ENCODE measurements at places on chromosomes 12 and 14.

GRCh38 chr12:12682284-12682683 is 13.7 kb downstream of the GPR19 start:
- no peaks in the 10 kb centered on the region for H3K36me3 ChIP-seq
- no peaks in the 10 kb centered on the region for H3K4me1 ChIP-seq
- no peaks in the 10 kb centered on the region for H3K27me3 ChIP-seq
- H3K27ac ChIP-seq, result no peak overlapping the region
- no peak overlapping the region for H3K4me3 ChIP-seq
- DNase-seq, result no peak

- no peak overlapping the region for H3K4me3 ChIP-seq
- H3K27ac ChIP-seq, result no peak overlapping the region
- H3K27me3 ChIP-seq, result no peaks in the 10 kb centered on the region
Observed at GRCh38 chr14:36553656-36554260, 28.7 kb downstream of the NKX2-8 start.

GRCh38 chr14:73272393-73272792 is 35.1 kb downstream of the PAPLN start:
- H3K27me3 ChIP-seq, result no peaks in the 10 kb centered on the region
- peaks cover 27% of the 10 kb centered on the region for H3K36me3 ChIP-seq
- no peak overlapping the region for H3K27ac ChIP-seq
- H3K4me1 ChIP-seq, result peaks cover 7% of the 10 kb centered on the region

GRCh38 chr12:124667506-124668326 is 100.3 kb upstream of the NCOR2 start:
- H3K27ac ChIP-seq, result no peak overlapping the region
- no peaks in the 10 kb centered on the region for H3K27me3 ChIP-seq
- no peaks in the 10 kb centered on the region for H3K4me1 ChIP-seq
- H3K4me3 ChIP-seq, result no peak overlapping the region
- H3K36me3 ChIP-seq, result no peaks in the 10 kb centered on the region

DNA sequence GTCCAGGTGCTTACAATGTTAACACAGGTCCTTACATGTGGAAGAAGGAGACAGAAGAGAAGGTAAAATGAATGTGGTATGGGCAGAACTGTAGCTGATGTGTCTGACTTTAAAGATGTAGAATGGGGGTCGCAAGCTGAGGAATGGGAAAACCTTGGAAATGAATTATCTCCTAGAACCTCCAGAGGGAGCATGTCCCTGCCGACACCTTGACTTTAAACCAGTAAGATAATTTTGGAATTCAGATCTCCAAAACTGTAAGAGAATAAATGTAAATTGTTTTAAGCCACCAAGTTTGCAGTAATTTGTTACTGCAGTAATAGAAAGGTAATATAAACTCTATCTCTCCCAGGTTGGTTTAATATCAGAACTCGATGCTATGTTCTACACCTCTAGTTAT is 80.1 kb upstream of the ALG10 start:
- H3K4me3 ChIP-seq, result no peak overlapping the region
- no peaks in the 10 kb centered on the region for H3K27me3 ChIP-seq
- H3K36me3 ChIP-seq, result no peaks in the 10 kb centered on the region
